ENCODE measurements at places on chromosomes 6 and 20. TPM values are rescaled to one million over a fixed set of nuclear protein-coding genes. Genes with fewer than 3 reads are reported as not detected.

Gene ARFGEF3
- total RNA-seq, result not detected

Gene ME1
- 1.3 TPM for total RNA-seq

Gene PSMG4
- total RNA-seq, result 12.0 TPM

Gene ZSCAN16
- 6.0 TPM for total RNA-seq

Gene BTNL2
- total RNA-seq, result not detected

Gene PBOV1
- not detected for total RNA-seq

Gene HLA-DQA1
- 5.5 TPM for total RNA-seq

Gene PPIL6
- total RNA-seq, result 1.4 TPM

Gene SCUBE3
- total RNA-seq, result not detected

GRCh38 chr6:150245148-150245935 is 102.5 kb downstream of the PPP1R14C start:
- no peak for DNase-seq

GRCh38 chr20:4791121-4791520 is 69.4 kb downstream of the PRND start:
- no peak for DNase-seq

DNA sequence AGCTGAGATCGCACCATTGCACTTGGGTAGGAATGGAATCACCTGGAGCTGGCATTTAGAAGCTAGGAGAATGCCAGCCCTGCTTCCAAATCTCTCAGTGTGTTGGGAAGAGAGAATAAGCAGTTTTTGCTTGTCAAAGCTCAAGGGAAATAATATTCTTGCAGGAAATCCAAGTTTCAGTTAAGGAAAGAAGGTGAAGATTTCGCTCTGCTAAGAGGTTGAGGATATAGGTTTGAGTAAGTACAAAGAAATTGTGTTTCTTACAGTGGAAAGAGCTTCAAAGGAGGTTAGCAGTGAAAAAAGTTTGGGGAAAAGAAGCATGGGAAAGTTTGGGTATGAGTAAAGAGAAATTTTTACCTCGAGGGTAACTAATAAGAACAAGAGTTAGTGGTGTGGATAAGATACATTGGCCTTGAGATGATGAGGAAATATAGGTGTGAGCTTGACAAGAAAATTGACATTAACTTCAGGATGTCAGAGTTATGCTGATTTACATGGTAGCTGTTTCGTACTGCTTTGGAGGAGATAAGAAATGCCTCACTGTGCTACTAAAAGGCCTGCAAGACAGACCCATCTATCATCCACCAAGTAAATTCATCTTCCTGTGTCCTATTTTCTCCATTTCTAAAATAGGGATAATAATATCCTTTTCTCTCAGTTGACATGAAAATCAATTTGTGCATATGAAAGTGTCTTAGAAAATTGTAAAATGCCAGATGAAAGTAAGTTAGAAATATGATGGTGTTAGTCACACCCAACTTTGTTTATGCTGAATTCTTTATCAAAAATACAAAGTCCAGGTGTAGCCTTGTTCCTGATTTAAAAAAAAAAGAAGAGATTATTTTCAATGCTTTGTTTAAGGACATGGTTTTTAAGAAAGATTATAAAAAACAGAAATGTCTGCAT is 12.8 kb upstream of the HINT3 start:
- no peak for DNase-seq

GRCh38 chr6:15213838-15214400 is 31.9 kb upstream of the JARID2 start:
- DNase-seq, result no peak

GRCh38 chr6:69584536-69584912 is 212.3 kb downstream of the LMBRD1 start:
- DNase-seq, result no peak

DNA sequence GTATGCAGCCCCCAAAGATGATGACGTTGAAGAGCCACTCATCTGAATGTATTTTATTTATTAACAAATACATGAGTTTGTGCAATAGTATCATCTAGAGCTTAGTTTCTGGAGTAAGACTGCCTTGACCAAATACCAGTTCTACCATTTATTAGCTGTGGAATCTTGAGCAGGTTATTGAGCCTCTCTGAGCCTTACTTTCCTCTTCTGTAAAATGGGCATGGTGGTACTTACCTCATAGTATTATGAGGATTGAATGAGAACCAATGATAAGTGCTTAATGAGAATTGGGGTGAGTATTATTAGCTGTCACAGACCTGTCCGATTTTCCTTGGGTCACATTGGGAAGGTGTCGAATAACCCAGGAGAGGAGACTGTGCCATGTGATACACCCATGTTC is 164.2 kb upstream of the RNF24 start:
- DNase-seq, result no peak

- DNase-seq, result no peak
Observed at GRCh38 chr6:107345393-107345792, 114.0 kb downstream of the PDSS2 start.

DNA sequence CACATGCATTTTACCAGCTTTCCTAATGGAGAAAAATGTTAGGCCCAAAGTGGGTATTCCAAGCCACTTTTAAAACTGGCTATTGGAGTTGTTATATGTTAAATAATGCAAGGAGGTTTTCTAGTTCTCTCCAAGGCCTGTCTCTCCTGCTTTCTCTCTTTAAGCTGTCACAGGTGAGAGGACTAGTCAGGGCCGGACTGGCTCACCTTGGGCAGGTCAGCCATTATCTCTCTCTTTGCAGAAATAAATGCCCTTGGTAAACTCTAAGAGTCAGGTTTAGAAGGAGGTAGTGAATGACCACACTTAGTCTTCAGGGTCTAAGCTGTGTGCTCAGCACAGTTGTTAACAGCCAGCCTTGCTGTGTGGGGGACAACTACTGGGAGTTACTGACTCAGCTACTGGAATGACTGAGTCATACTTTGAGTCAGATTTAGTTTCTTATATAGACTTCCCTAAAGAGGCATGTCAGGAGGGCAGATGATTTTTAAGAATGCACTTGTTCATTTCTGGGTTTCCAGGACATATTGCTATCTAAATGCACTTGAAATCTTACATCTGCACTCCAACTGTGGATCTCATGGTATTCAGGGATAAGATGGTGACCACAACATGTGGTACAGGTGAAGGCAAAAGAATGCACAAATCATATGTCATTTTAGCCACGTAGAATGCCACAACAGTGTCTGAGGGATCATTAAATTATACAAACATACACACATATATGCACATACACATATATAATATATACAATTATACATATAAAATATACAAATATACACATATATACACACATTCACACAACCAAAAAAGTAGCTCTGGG is 719.4 kb downstream of the EPM2A start:
- no peak for DNase-seq

DNA sequence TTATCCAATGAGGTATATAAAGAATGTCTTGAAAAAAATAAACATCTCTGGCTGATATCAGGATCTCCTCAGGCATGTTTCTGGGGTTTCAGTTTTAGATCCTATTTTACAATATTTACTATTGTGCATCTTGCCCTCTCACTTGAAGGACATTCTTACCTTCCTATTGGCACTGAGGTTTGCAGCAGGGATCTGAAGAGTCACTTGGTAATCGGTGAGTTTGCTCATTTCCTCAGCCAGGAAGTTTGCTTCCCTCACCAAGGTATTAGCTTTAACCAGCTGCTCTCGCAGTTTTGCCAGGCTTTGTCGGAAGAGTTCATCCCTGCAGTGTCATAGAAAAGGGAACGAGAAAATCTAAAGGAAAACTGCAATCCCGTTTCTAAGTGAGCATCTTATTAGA is 101.9 kb upstream of the NUP153 start:
- DNase-seq, result no peak

- DNase-seq, result peak; percentile 7
Observed at GRCh38 chr6:31042806-31043205, 32.5 kb downstream of the MUC22 start.

DNA sequence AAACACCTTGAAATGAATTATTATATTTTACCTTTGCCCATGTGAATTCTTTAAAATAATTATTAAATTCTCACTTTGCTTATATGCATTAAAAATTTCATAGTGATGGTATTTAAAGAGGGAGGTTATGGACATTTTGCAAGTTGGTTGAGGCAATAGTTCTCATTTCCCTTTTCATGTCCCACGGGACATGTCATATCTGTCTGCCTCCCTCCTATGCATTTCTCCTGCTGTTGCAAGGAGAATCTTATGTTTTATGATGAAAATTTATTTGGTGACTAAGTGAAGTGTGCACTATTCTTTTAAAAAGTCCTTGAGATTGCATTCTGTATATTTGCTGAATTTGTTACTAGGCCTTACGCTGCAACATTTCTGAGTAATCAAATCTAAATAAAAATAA is 67.2 kb downstream of the UTRN start:
- no peak for DNase-seq

DNA sequence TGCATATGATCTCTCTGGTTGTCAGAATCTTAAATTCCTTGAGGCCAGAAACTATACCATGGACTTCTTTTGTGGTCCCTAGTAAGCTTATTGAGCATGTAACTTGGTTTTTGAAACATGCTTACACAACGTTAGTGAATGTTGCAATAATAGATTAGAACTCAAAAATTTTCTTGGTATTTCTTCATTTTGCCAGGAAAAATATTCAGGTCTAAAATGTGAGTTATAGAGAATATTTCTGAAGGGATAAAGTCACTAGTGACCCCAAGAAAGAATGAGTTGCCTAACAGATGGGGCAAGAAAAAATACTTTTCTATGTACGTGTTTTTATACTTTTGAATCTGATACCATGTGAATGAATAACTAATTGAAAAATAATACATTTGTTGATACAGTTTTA is 195.4 kb downstream of the TFAP2A start:
- no peak for DNase-seq

GRCh38 chr6:133730881-133731280 is 158.0 kb upstream of the TCF21 start:
- DNase-seq, result no peak

DNA sequence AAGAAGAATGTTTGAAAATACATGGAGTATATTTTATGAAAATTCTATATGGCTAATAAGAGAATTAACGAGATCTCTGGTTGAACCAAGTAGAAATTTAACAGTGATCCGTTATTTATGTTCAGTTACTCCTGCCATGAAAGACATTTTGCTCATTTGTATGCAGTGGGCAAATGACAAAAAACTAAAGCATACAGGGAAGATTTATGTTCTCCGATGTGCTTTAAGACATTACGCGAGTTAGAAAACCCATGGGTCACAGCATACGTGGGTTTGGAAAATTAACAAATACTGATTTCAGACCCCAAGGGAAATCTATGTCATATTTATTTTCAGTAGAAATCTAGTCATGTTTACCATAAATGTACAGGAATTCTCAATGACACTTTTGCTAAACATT is 90.1 kb downstream of the BMP5 start:
- no peak for DNase-seq

DNA sequence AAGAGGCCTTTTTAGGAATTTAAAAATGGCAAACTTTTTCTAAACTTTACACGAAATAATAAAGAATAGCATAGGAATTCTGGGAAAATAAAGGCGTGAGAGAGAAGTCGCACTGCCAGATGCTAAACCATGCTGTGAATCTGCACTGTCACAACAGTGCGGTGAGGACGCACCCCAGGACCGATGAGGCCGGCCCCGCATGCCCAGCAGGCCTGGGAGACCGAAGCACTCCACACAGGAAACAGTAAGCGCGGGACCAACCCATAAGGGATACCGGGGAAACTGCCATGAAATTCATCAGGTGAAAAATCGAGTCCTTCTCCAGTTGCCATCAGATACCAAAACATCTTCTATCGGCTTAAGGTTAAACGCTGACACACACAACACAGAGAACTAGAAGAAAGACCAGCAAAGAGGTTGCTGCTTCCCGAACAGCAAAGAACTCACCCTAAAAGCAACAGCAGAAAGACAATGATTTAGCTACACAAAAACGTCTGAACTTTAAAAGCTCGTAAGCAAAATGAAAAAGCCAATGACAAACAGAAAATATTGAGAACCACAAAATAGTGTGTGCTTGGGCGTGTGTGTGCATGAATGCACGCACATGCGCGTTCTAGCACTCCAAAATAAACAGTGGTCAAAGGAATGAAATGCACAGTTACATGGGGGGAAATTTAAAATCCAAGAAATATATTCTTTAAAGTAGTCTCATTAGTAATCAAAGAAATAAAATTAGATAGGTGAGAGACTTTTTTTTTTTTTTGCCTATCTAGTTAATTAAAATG is 15.4 kb downstream of the RAMACL start:
- DNase-seq, result no peak
